Ammon's horn (tissue), 1 donor: ENCODE measurements at places on chromosomes 6 and 20.

DNA sequence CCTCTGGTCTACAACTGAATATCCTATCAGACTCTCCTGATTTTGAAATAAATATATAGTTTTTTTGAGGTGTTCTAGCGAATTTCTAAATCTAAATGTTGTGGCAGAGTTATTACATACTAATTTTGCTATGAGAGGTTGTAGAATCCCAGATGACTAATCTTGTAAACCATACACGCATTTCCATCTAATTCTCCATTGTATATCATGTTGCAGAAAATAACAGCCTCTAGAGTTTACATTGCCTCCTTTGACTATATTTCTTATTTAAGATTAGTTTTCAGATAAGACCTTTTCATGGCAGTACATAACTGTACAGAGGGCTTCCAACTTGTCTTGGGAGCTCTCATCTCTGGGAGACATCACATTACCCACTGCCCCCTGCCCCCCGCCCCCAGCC, 22.9 kb downstream of the PTPN1 start:
- no peak for DNase-seq

DNA sequence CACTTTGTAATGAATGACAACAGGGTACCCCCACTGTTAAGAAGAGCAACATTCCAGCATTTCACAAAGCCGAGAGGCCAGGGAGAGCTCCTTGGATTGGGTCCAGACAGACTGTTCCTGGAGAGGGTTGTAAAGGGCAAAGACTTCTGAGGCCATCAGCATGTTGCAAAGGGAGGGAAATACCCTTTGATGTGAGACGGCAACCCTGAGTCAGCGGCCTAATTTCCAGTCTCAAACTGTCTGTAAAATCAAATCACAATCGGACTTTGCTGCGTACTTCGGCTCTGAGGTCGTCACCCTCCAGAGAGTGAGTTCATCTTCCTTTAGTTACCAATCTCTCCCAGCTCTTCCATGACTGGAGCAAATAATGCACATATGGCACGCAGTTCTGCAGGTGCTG, 101.0 kb upstream of the DTNBP1 start:
- no peak for DNase-seq

DNA sequence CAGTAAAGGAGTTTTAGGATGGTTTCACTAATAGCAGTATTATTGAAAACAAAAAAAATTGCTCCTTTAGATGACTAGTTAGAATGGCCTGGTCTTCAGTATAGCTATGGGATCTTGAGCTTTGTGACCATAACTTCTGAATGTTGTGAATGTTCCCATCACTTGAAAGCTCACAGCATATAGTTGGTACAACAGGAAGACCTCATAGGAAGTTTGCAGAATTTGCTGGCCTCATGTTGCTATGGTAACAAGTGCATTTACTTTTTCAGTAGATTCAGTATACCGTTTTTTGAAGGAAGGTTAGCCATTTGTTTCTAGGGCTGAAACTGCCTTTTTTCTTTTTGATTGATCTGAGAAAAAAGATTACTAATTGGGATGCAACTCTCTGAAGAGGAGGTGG, 8.3 kb downstream of the PHF3 start:
- no peak for DNase-seq

GRCh38 chr6:2663123-2663522, 87.6 kb downstream of the MYLK4 start:
- DNase-seq = no peak

DNA sequence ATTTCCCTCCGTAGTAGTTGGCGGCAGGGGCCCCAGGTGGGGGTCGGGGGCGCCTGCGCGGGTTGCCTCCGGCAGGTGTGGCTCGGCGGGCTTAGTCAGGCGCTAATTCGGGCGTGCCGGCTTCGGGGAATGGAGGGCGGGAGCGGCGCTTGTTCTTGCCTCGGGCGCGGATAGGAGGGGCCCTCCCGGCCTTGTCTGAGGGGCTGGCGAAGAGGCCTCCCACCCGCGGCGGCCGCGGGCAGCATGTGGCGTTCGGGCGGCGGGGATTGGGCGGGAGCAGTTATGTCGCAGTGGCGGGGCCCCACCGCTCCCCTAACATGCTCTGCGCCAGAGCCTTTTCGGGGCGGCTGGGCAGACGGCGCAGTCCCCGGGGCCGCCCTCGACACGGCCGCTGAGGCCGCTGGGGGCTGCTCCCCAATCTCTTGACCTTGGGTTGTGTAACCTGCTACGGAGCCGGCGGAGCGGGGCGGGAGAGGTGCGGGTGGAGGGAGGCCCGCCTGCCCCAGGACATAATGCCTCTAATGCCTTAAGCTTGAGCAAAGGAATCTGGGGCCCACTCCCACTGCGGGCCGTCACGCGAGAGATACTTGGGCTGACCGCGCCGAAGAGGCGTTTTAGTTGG, 1.1 kb downstream of the AMD1 start:
- peak; percentile 34 for DNase-seq

DNA sequence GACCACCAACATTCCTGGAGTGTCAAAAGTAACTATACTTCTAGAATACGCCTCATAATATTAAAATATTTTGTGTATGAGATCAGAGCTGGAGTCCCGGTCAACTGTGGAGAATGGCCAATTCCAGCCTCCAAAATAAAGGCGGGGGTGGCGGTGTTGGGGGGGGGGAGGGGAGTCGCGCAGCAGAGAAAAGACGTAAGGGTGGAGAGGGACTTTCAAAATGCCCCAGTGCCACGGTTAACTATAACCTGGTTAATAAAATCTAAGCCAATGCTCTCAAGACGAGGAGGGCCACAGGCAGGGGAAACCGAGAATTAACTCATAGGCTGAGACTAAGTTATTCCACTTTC, 1.3 kb downstream of the NUP153 start:
- no peak for DNase-seq
